Heart right ventricle (tissue), 16 donors: ENCODE measurements at places on chromosomes 4 and X. TPM values are rescaled to one million over a fixed set of nuclear protein-coding genes. Genes with fewer than 3 reads are reported as not detected.

Gene CTAG2
- total RNA-seq, result not detected

- H3K4me1 ChIP-seq, result no peaks in the 10 kb centered on the region
- H3K36me3 ChIP-seq, result no peaks in the 10 kb centered on the region
- no peak overlapping the region for H3K4me3 ChIP-seq
- no peak overlapping the region for H3K27ac ChIP-seq
- DNase-seq, result no peak
Measured at GRCh38 chr4:123206016-123206415, 190.6 kb upstream of the SPRY1 start.

Gene ZNF674
- total RNA-seq, result 3.2 TPM

GRCh38 chrX:103739421-103739820 lies 28.7 kb downstream of the TMEM31 start:
- H3K36me3 ChIP-seq, result no peaks in the 10 kb centered on the region
- no peak for DNase-seq
- H3K4me1 ChIP-seq, result no peaks in the 10 kb centered on the region
- no peak overlapping the region for H3K4me3 ChIP-seq
- no peaks in the 10 kb centered on the region for H3K27me3 ChIP-seq

DNA sequence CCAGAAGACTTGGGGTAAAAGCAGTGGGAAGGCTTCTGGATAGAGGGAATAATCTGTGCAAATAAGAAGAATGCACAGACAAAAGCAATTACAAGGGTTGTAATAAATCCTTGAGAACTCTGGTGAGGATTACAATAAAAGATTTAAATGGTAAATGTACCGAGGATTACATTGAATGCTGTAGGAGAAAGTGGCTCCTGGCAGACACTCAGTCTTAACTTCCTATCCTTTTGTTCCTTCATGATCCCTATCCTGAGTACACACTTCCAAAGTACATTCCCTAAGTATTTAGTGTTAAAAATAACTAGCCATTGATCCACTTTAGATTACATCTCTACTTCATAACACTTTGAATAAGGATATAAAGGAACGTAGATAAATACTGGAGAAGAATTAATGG lies 205.4 kb downstream of the SPATA18 start:
- H3K4me1 ChIP-seq, result peaks cover 13% of the 10 kb centered on the region
- H3K27ac ChIP-seq, result no peak overlapping the region
- H3K36me3 ChIP-seq, result no peaks in the 10 kb centered on the region
- DNase-seq, result no peak
- no peaks in the 10 kb centered on the region for H3K27me3 ChIP-seq

DNA sequence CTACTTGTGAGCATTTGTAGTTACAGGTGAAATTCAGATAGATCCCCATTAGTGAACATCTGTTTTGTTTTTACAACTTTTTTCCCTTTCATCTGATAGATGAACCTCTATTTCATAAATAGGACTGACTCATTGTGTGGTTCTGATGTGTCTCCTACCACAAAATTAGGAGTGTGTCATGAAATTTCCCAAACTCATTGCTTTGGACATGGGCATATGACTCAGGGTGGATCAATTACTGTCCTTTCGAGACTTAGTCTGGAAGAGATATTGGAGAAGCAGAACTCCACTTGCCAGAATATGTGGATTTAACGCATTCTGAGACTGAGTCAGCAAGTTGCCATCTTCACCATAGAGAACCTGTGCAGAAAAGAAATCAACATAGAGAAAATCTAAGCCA lies 53.5 kb upstream of the PCDH10 start:
- H3K27ac ChIP-seq, result no peak overlapping the region
- no peaks in the 10 kb centered on the region for H3K36me3 ChIP-seq
- H3K4me1 ChIP-seq, result no peaks in the 10 kb centered on the region
- no peak overlapping the region for H3K4me3 ChIP-seq
- no peak for DNase-seq

DNA sequence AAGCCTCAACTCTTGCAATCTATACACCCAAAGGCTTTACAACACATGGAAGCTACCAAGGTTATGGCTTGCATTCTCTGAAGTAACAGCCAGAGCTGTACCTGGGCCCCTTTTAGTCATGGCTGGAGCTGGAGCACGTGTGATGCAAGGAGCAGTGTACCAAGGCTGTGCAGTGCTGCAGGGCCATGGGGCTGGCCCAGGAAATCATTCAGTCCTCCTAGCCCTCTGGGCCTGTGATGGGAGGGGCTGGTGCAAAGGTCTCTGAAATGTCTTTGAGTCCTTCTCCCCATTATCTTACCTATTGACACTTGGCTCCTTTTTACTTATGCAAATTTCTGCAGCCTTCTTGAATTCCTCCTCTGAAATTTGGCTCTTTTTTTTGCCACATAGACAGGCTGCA lies 500.1 kb upstream of the FAM47C start:
- H3K27ac ChIP-seq, result no peak overlapping the region
- DNase-seq, result no peak
- H3K36me3 ChIP-seq, result no peaks in the 10 kb centered on the region
- H3K4me3 ChIP-seq, result no peak overlapping the region
- H3K27me3 ChIP-seq, result no peaks in the 10 kb centered on the region
- no peaks in the 10 kb centered on the region for H3K4me1 ChIP-seq

Gene FAAH2
- total RNA-seq, result 0.32 TPM

GRCh38 chr4:140281828-140282552 lies 91.5 kb upstream of the SCOC start:
- H3K36me3 ChIP-seq, result no peaks in the 10 kb centered on the region
- H3K4me1 ChIP-seq, result no peaks in the 10 kb centered on the region
- H3K27me3 ChIP-seq, result peaks cover 4% of the 10 kb centered on the region
- no peak for DNase-seq

Gene VCX3B
- 0.42 TPM for total RNA-seq

- no peak overlapping the region for H3K27ac ChIP-seq
- H3K36me3 ChIP-seq, result no peaks in the 10 kb centered on the region
- H3K4me1 ChIP-seq, result no peaks in the 10 kb centered on the region
- no peak overlapping the region for H3K4me3 ChIP-seq
Measured at GRCh38 chr4:182928061-182928460, 10.9 kb upstream of the DCTD start.

Gene OTUD4
- total RNA-seq, result 34.1 TPM

DNA sequence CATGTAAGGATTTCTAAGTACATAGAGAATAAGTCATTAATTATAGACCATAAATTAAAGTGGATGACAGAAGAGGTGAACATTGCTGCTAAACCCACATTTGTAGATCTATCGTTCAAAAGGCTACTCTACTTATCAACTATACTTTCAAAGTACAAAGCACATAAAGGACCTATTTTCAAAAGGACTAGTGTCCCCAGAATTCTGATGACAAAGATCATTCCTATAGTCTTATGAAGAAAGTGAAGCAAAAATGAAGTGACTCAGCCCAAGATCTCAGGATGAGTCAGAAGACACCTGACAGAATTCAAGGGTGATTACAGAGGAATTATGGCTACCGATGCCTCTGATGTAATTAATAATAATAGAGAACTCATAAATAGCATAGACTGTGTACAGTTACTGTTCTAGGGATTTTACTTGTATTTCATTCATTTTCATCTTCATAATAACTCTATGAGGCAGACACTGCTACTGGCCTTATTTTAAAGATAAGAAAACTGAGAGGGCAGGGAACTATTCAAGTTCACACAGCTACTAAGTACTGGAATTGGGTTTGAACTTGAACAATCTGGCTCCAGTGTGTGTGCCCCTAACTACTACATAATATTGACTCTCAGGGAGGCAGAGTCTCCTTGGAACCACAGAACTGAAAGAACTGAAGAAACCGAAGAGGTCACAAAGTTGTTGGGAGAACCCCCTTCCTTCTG lies 17.1 kb downstream of the USP46 start:
- H3K4me1 ChIP-seq, result peaks cover 76% of the 10 kb centered on the region
- H3K36me3 ChIP-seq, result no peaks in the 10 kb centered on the region
- H3K27me3 ChIP-seq, result no peaks in the 10 kb centered on the region
- peak overlapping the region; percentile 70 for H3K27ac ChIP-seq

DNA sequence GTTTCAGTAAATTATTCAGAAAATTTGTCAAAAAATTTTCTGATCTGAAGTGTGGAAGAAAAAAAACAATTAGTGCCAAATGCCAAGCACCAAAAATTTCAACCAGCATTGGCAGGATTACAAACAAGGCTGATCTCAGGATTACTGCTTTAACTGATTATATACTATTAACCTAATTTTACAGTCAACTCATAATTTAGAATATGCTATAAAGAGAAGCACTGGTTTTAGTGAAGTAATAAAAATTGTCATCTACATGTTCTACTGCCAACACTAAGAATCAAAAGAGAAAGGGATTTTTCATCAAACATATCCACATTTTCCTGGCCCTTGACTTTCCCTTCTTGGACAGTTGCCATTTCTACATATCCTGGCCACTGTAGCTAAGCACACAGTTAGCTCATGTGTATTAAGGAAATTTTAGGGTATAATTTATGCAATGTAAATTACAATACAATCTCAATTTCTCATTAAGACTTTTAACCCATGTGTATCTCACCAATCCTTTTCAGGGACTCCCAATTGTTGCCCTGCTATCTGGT lies 33.8 kb downstream of the THOC2 start:
- H3K36me3 ChIP-seq, result peaks cover 29% of the 10 kb centered on the region
- H3K27ac ChIP-seq, result no peak overlapping the region
- no peak overlapping the region for H3K4me3 ChIP-seq
- peaks cover 14% of the 10 kb centered on the region for H3K4me1 ChIP-seq
- H3K27me3 ChIP-seq, result no peaks in the 10 kb centered on the region
- DNase-seq, result peak; percentile 4

DNA sequence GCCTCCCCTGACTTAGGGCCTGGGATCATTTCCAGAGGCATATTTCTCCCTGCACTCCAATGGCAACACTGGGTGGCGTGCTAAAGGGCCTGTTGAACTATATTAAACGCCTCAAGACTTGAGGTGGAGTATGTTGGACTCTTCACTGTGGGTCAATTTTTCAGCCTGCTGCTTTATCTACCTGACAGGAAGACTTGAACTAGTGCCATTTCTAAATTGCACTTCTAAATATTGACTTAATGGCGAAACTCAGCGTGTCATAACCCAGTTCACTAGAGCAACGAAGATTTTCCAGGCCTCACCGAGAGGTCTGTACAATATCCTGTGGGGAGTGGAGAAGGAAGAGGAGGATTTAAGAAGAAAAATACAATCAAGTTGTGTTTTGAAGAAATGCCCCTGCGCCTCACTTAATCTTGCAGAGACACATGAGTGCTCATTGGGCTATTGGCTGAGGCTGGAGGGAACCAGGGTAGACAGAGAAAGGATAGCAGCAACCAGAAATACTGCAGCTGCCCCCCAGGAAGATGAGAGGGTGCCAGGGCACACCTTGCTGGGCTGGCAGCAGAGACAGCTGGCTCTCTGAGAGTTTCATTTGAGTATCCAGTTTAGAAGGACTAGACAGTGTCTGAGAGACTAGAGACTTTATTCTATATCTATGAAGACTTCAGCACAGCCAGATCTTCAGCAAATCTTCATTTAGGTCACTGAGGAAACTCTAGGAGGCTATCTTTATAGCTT lies 67.4 kb downstream of the ENPP6 start:
- H3K4me3 ChIP-seq, result no peak overlapping the region
- H3K4me1 ChIP-seq, result no peaks in the 10 kb centered on the region
- no peaks in the 10 kb centered on the region for H3K36me3 ChIP-seq
- no peaks in the 10 kb centered on the region for H3K27me3 ChIP-seq
- H3K27ac ChIP-seq, result no peak overlapping the region

GRCh38 chrX:110276778-110277177 lies 41.1 kb downstream of the AMMECR1 start:
- no peak for DNase-seq
- H3K36me3 ChIP-seq, result no peaks in the 10 kb centered on the region
- peaks cover 26% of the 10 kb centered on the region for H3K27me3 ChIP-seq
- peaks cover 6% of the 10 kb centered on the region for H3K4me1 ChIP-seq
- no peak overlapping the region for H3K27ac ChIP-seq
